ENCODE measurements at places on chromosomes 11 and 22.

DNA sequence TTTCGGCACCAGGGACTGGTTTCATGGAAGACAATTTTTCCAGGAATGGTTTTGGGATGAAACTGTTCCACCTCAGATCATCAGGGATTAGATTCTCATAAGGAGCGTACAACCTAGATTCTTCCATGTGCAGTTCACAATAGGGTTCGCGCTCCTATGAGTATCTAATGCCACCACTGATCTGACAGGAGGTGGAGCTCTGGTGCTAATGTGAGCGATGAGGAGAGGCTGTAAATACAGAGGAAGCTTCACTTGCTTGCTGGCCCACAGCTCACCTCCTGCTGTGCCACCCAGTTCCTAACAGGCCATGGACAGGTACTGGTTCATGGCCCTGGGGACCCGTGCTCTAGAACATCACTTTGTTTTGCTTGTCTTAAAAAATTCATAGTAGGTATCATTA lies 41.8 kb upstream of the AMPD3 start:
- DNase-seq, result peak; percentile 7

- no peak for DNase-seq
Measured at GRCh38 chr11:67356387-67356863, 3.1 kb upstream of the POLD4 start.

GRCh38 chr11:31856248-31856647 lies 45.1 kb upstream of the PAX6 start:
- no peak for DNase-seq

- DNase-seq, result no peak
Measured at GRCh38 chr11:115963156-115963555, 458.9 kb upstream of the CADM1 start.

DNA sequence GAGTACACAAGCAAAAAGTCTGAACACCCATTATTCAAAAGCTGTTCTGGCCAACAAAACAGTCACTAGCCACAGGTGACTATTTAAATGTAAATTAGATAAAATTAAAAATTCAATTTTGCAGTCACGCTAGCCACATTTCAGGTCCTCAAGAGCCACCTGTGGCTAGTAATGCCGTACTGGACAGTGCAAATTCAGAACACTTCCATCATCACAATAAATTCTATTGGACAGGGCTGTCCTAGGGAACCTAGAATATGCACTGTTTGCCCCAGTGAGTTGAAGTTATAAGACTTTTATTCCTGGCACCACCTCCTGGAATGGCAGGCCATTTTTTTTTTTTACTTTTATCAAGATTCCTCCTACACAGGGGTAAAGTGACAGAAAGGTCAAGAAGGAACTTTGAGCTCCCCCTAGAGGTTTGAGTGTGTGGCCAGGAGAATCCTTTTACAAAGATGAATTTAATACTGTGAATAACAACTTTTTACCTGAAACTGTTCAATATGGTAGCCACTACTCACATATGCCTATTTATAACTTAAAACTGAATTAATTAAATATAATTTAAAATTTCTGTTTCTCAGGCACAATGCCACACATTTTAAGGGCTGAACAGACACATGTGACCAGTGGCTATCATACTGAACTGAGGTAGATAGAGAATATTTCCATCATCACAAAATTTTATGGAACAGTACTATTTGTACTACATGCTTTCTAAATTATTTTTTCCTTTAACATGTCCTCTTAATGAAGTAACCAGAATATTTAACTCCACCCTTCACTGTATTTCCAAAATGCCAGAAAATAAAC lies 6.5 kb downstream of the MSANTD2 start:
- no peak for DNase-seq

DNA sequence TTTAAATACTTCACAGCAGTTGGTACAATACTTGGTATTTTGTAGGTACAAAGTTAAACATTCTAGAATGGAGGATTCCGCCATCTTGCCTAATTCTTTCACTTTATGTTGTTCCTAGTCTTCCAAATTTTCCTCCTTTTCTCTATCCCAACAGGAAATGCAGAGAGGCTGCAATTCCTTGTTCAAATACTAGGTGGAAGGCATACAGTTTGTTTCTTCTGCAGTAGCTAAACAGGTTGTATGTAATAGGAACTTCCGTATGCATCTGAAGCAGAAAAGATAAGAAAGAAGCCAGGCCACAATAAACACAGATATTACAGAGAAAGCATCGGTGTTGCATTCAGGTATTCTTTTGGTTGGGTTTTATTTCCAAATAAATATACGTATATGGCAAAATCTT lies 186.4 kb upstream of the MTMR2 start:
- DNase-seq, result no peak

DNA sequence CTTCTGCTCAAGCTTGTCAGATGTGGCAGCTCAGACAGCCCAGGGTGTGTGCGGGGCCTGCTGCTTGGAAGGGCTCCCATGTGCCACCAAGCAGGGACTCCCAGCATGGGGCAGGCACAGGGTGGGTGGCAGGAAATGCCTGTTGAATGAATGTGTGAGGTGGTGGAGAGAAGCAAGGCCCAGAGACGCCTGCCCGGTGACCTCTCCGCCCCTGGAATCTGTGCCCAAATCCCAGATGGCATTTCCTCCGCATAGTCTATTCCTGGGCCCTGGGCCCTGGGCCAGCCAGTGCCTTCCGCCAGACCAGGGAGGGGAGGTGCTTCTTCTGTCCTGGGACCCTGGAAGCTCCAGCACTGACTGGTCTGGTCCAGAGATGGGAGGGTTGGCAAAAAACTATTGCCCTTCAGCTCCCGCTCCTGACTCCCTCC lies 3.7 kb downstream of the CST6 start:
- DNase-seq, result no peak

GRCh38 chr11:107468596-107468995 lies 11.0 kb upstream of the CWF19L2 start:
- DNase-seq, result no peak

DNA sequence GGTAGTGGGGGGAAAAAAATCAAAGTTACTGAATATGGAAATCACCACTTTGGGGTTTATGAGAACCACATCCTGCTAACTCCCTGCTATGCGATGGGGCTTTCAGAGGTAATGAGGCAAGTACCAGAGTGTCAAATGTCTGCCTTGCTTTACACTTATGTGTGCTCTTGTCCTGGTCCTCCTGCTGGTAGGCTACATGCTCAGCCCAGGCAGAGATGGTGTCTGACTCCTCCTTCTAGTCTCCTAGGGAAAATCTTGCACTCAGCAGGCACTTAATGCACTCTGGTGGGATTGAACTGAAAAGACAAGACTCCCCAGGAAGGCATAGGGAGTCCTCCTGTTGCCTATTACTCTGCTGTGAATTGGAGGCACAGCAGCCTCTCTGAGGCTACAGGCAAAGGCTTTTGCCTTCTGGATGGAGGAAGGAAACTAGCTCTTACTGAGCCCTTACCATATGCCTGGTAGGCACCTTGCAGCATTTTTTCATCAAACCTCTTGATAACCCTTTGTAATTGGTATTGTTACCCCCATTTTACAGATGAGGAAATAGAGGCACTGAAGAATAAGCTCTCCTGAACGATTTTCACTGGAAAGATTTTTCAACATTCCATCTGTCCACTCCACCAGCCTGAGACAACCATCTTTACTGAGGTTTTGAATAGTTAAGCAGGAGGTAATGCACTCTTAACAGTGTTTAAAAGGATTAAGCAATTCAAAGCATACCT lies 132.1 kb upstream of the PAX6 start:
- no peak for DNase-seq

GRCh38 chr11:121721961-121722360 lies 269.2 kb upstream of the SORL1-AS1 start:
- no peak for DNase-seq

GRCh38 chr11:2528301-2529050 lies 83.7 kb downstream of the KCNQ1 start:
- no peak for DNase-seq

DNA sequence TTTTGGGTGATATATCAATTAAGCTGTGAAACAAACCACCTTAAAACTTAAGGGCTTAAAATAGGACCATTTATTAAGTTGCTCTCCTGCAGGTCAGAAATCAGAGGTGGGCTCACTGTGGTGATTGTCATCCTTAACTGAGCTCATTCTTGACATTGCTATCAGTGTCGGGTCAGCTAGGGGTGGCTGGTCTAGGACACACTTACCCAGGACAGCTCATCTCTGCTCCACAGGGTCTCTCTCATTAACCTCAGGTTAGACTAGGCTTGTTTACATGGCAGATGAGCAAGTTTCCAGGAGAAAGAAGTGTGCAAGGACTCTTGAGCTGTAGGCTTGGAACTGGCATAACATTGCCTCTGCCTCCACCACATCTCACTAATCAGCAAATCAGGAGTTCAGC lies 601.0 kb upstream of the RAG2 start:
- DNase-seq, result no peak

GRCh38 chr11:12123799-12124198 lies 13.4 kb downstream of the MICAL2 start:
- no peak for DNase-seq

DNA sequence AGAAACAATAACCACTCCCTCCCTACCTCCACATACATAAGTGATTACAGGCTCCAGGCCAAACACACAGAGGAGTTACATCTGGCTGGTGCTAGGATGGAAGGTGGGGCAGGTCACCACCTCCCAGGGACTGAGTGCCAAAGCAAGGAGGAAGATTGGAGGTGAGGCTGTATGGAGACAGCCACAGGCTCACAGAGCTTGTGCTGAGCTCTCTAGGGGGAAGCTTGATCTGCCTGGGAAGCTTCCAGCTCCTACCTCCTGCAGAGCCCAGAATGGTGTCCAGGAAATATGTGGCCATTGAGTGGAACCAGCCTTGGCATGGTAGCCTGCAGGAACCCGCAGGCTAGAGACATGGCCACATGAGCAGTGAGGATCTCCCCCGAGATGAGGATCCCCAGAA lies 3.6 kb upstream of the MED15 start:
- DNase-seq, result no peak

GRCh38 chr22:25420471-25420924 lies 144.0 kb upstream of the GRK3 start:
- no peak for DNase-seq

DNA sequence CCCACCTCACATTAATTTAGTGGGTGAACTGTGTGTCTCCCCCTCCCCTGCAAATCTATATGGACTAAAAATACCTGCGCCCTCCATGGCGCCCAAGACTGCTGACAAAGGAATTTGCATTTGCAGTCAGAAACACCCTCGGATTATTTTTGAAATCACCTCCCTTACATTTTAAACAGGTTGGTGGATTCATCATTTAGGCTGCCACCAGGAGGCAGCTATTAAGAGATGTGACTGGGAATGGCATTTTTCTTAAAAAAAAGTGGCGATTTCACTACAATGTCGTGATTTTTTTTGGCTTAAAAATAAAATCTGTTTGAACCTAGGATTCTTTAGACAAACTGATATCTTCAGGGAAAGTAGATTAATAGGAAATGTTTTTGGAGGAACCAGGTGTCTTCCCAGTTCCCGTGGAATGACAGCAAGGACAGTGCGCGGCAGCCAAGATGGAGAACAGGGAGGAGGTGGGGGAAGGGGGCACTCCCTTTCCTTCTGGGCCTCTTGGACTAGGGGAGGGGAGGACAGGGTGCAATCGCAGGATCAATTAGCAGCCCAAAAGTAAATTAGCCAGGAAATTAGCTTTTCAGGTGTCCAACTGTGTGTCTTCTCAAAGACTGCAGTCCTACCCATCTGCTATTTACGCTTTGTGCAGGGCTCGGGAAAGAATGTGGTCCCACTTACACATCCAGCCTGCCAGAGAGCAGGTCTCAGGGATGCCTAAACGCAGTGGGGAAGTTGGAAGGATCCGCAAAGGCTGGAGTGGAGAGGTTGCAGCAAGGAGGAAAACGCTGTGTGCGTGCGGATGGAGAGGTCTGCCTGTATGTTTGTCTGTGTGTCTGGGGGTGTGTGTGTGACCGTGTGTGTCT lies 496.4 kb downstream of the NTM start:
- DNase-seq, result no peak

GRCh38 chr11:106378513-106379179 lies 301.2 kb downstream of the AASDHPPT start:
- DNase-seq, result no peak

- no peak for DNase-seq
Measured at GRCh38 chr11:33909150-33909549, 17.3 kb upstream of the LMO2 start.

DNA sequence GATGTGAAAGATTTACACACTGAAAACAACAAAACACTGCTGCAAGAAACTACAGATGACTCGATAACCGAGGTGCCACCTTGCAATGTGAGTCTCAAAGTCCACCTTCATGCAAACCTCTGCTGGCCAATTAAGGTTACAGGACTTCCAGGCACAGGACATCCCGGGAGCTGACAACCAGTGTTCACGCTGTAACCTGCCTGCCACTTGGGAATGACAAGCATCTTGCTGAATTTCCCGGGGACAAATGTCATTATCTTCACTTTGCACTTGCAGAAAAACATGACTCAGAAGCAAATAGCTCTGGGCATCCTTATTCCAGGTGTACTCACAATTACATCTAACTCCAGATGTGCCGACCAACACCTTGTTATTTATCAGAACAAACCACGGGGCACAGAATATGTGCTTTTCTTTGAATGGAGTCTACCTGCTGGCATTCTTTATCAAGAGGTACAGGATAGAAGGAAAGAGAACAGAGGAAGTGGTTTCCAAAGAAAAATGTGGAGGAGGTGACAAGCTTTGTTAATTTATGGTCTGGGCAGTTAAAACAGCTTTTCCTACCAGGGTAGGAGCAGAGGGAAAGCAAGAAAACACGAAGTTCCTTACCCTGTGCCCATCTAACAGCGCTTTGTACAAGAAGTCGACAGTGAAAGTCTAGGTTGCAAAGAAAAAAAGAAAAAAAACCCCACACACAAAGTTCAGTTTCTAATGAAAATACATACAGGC lies 72.3 kb downstream of the SHANK2 start:
- DNase-seq, result no peak

DNA sequence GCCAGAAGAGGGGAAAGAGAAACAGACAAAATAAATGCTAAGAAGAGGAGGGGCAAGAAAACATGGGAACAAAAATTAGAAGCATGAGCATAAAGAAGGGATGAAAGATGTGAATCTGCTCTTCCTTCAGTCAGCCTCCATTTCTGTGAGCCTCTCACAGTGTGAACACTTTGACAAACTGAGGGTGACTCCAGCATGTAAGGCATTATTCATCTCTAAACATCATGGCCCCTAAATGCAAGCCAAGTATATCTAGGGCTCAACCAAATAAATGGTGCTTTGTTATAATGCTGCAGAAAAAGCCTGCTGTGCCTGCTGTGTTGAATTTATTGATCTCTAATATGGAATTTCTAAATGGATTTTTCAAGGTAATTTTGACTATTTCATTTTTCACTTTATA lies 281.3 kb downstream of the TTC28 start:
- DNase-seq, result no peak

DNA sequence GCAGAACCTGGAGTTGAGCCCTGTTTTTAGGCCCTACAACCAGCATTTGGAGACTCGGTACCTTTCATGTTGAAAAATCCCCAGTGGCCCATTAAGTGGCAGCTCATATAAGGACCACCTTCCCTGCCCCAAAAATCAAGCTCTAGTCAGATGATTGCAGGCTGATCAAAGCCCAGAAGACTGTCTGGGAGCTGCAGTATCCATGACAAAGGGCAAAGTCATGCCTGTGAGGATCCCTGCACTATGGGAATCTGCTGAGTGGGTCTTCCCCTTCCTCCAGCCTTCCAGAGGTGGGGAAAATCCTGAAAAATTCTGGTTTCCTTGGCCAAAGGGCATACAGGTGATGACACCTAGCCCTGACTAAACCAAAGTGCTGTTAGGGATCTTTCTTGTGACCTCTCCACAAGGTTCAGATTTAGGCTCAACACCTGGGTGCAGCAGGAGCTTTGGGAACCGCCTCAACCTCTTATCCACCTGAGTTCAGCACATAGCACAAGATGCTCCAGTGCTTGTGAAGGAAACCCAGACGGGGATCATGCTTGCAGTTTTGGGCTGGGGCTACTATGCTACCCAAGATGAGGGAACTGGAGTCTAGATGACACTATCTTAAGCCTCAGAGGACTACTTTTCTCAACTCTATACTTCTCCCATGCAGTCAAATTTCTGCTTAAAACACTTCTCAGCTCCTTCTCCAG lies 1.2 kb upstream of the TRIM3 start:
- no peak for DNase-seq
